Liver (tissue), 10 donors: ENCODE measurements at places on chromosomes 2 and 18. TPM values are rescaled to one million over a fixed set of nuclear protein-coding genes. Genes with fewer than 3 reads are reported as not detected.

Gene ORMDL1
- total RNA-seq, result 24.0 TPM

Gene IWS1
- total RNA-seq, result 28.9 TPM

Gene HIBCH
- total RNA-seq, result 36.3 TPM

Gene PRKAG3
- not detected for total RNA-seq

Gene CCDC88A
- total RNA-seq, result 31.0 TPM

- H3K4me3 ChIP-seq, result peak within 1 kb of the TSS; percentile 85
- peak within 1 kb of the TSS; percentile 92 for H3K27ac ChIP-seq
- peak; percentile 84 for DNase-seq
- H3K4me1 ChIP-seq, result peaks cover 8% of the 10 kb centered on the region
Observed at GRCh38 chr2:223944703-223945531, at the start of gene WDFY1. TSS of gene WDFY1 (minus strand) at chr2:223945335. CDS start at chr2:223945284, 51 bp downstream.

- no peaks in the 10 kb centered on the region for H3K36me3 ChIP-seq
- no peaks in the 10 kb centered on the region for H3K4me1 ChIP-seq
- no peak for DNase-seq
Observed at GRCh38 chr18:67995769-67996168, 479.2 kb upstream of the DSEL start.

DNA sequence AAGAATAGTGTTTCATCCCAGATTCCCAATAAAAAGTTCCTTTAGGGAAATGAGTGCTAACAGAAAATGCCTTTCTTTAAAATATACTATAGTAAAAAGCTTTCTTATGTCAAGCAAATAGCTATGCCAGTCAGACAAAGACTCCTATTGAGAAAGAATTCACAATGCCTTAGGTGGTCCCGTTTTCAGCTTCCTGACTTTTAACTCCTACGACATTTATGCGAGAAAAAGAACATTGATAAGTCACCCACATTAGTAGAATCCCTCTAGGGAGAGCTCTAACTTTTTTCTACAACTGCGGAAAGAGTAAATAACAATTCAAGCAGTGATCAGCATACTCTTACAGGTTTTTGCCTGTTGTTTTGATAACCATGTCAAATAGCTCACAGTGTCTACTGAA is 750.8 kb upstream of the ACVR2A start:
- no peaks in the 10 kb centered on the region for H3K36me3 ChIP-seq
- no peaks in the 10 kb centered on the region for H3K4me1 ChIP-seq
- no peaks in the 10 kb centered on the region for H3K27me3 ChIP-seq
- no peak overlapping the region for H3K4me3 ChIP-seq

DNA sequence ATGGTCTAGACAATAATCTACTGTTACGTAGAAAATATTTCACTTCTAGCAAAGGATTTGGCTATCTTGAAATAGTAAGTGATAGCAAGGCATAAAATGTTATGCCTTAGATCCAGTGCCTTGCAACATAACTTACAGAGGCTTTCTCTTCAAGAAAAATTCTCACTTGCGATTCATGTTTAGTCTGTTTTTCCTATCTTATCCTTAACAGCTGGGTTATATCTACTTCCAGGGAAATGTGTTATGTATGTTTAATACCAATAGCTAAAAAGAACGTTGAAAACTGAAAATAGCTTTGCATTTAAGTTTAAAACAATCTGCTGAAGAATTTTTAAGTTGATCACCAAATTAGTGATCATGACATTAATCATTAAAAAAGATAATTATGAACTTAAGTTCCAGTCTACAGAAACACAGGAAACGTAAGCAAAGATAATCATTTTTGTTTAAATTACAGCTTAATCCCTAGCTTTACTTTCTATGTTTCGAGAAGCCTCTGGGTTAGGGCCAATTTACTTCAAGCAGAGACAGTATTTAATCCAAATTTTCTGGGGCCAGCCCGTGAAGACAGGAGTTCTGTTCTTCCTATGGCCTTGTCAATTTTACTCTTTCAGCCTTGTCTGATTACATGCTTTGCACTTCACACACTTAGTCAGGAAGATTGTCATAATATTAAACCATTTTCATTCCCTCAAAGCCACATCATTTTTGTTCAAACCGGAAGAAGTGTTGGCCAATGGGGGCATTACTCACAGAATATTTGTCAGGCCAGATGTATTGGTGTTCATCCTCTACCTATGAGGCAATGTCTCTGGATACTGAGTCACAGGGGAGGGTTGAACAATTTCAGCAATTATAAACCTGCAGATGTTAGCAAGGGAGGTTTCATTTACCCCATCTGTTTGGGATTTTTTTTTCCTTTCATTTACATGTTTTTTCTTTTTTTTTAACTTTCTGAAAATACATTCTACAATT is 1132.9 kb upstream of the ZEB2 start:
- H3K27ac ChIP-seq, result no peak overlapping the region
- DNase-seq, result no peak
- no peaks in the 10 kb centered on the region for H3K4me1 ChIP-seq
- no peak overlapping the region for H3K4me3 ChIP-seq
- no peaks in the 10 kb centered on the region for H3K27me3 ChIP-seq

GRCh38 chr2:178764097-178764496 is 43.1 kb downstream of the TTN start:
- no peaks in the 10 kb centered on the region for H3K4me1 ChIP-seq
- H3K4me3 ChIP-seq, result no peak overlapping the region
- H3K36me3 ChIP-seq, result no peaks in the 10 kb centered on the region
- no peak overlapping the region for H3K27ac ChIP-seq

- H3K4me3 ChIP-seq, result no peak overlapping the region
- H3K36me3 ChIP-seq, result no peaks in the 10 kb centered on the region
- no peak overlapping the region for H3K27ac ChIP-seq
- no peaks in the 10 kb centered on the region for H3K4me1 ChIP-seq
- no peak for DNase-seq
Observed at GRCh38 chr2:165002638-165003037, 47.3 kb upstream of the SLC38A11 start.

GRCh38 chr2:142044197-142044596 is 86.6 kb downstream of the LRP1B start:
- no peak overlapping the region for H3K27ac ChIP-seq
- H3K4me1 ChIP-seq, result no peaks in the 10 kb centered on the region
- DNase-seq, result no peak

GRCh38 chr2:151946899-151947812 is 118.9 kb upstream of the ARL5A start:
- H3K27me3 ChIP-seq, result no peaks in the 10 kb centered on the region
- H3K36me3 ChIP-seq, result no peaks in the 10 kb centered on the region
- H3K4me3 ChIP-seq, result no peak overlapping the region
- H3K4me1 ChIP-seq, result no peaks in the 10 kb centered on the region
- H3K27ac ChIP-seq, result no peak overlapping the region
- DNase-seq, result no peak

- peaks cover 4% of the 10 kb centered on the region for H3K27me3 ChIP-seq
- H3K4me3 ChIP-seq, result no peak overlapping the region
- DNase-seq, result no peak
- no peaks in the 10 kb centered on the region for H3K36me3 ChIP-seq
Observed at GRCh38 chr2:2641541-2642410, 310.7 kb upstream of the MYT1L start.

DNA sequence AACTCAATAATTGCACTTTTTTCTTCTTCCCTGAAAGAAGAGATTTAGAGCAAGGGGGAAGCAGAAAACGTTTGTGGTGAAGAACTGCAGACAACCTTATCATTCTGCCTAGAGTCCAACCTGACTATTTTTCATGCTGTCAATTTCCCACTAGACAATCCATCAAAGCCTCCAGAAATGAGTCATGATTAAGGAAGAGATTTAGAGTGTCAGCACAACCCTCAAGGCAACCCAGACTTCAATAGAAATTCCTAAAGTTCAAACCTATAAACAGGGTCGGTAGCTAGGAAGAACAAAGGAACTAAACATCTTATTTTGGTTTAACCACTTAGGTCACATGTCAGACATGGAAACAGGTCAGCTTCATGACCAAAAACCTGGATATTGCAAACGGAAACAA is 86.9 kb downstream of the SLC25A12 start:
- no peaks in the 10 kb centered on the region for H3K36me3 ChIP-seq
- no peak overlapping the region for H3K27ac ChIP-seq
- DNase-seq, result no peak
- H3K4me3 ChIP-seq, result no peak overlapping the region
- no peaks in the 10 kb centered on the region for H3K27me3 ChIP-seq

DNA sequence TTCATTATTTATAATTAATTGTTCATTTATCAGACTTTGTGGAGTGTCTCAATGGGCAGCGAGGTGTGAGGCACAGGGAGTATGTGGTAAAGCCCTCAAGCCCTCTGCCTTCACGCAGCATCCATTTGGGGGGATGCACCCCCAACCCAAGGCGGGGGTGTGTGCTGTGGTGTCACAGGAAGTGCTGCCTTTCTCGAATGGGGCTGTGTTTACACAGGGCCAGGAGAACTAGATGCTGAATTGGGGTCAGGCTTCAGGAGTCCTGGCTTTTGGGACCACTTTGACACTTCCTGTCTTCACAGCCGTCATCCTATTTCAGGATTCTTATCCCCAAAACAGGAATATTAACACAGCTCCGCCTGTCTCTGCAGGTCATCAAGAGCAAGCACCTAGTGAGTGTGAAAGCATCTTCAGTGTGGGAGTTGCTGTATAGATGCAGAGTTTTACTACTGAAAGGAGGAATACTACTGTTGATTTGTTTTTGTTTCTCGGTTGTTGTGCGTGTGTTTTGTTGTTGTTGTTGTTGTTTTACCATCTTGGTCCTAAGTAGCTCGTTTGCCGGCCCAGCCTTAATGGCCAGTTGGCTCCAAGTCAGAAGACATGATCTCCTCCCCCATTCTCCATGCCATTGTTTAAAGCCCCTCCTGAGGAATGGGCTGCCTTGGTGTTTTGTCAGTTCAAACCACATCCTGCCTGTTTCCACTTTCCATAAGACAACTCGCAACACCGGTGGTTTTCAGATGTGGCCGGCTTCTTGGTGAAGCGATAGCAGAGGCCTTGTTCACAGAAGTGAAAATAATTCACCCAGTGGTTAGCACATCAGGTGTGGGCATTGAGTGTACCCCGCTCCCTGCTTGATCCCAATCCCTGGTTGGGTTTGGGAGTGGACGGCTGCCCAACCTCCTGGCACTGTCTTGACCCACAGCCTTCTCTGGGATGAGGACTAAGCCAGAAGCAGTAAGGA is 221.3 kb downstream of the BCL2 start:
- no peak for DNase-seq
- no peak overlapping the region for H3K27ac ChIP-seq
- H3K36me3 ChIP-seq, result no peaks in the 10 kb centered on the region
- no peaks in the 10 kb centered on the region for H3K27me3 ChIP-seq
- H3K4me1 ChIP-seq, result peaks cover 16% of the 10 kb centered on the region

DNA sequence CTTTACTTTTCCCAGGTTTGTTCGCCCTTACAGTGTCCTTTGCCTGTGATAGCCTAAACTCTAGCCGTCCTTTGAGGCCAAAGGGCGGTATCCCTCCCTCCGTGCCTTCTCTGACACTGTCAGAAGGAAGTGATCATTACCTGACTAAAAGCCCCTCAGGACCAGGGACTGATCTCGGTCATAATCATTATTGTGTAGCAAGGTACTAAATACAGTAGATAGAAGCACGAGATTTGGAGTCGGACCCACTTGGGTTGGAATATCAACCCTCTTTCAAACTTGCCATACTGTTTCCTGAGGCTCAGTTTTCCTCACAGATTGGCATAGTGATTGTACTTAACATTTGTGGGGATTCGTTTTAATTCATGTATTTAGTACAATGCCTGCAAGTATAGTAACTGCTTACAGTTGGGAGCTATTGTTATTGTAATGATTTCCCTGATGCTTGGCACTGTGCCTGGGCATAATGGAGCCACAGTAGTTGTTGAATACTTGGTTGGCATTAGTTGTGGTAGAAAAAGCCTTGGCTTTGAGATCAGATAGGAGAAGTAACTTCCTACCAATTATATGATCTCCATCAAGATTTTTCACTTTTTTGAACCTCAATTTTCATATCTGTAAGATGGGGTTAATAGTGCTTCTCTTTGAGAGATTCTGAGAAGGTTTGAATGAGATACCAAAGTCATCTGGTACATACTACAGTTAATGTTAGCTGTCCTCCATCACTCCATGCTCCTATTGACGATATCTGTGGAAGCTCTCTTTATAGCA is 836 bp downstream of the STK11IP start:
- no peaks in the 10 kb centered on the region for H3K36me3 ChIP-seq
- no peak for DNase-seq
- peak overlapping the region; percentile 94 for H3K4me3 ChIP-seq
- peak overlapping the region; percentile 75 for H3K27ac ChIP-seq
- no peaks in the 10 kb centered on the region for H3K4me1 ChIP-seq

DNA sequence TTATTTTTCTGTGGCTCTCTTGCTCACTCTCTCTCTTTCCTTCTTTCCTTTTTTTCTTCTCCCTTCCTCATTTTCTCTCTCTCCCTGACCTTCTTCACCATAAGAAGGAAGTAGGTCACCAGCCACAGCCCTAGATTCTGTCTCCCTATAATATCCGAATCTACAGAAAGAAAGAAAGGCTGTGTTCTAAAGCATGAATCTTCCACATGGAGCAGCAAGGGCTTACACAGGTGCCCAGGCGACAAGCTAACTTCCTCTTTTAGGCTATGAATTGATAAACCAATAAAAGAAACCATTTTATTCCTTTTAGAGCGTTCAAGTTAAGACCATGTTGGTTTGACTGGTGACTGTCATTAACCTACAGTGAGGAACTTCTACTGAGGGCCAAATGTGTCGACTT is 49.3 kb downstream of the CACNB4 start:
- DNase-seq, result no peak
- no peaks in the 10 kb centered on the region for H3K4me1 ChIP-seq
- no peaks in the 10 kb centered on the region for H3K36me3 ChIP-seq
- no peak overlapping the region for H3K4me3 ChIP-seq

- H3K36me3 ChIP-seq, result no peaks in the 10 kb centered on the region
- H3K4me3 ChIP-seq, result no peak overlapping the region
- no peak overlapping the region for H3K27ac ChIP-seq
- H3K27me3 ChIP-seq, result no peaks in the 10 kb centered on the region
Observed at GRCh38 chr2:84939426-84940087, 31.4 kb upstream of the KCMF1 start.

- no peak overlapping the region for H3K27ac ChIP-seq
- no peaks in the 10 kb centered on the region for H3K36me3 ChIP-seq
- H3K4me1 ChIP-seq, result peaks cover 1% of the 10 kb centered on the region
- H3K27me3 ChIP-seq, result peaks cover 2% of the 10 kb centered on the region
- no peak for DNase-seq
- H3K4me3 ChIP-seq, result no peak overlapping the region
Observed at GRCh38 chr2:40360652-40361051, 91.2 kb downstream of the SLC8A1 start.

DNA sequence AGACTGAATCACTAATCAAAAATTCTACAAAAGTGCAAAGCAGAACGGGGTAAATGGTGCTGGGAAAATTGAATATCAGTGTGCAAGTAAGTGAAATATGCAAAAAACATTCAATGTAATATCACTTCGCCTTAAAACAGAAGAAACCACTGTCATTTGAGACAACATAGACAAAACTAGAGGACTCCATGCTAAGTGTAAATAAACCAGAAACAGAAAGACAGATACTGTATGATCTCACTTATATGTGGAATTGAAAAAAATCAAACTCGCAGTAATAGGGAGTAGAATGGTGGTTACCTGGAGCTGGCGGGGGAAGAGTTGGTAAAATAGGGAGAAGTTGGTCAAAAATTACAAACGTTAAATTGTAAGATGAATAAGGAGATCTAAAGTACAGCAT is 1420.0 kb upstream of the CDH2 start:
- H3K27me3 ChIP-seq, result no peaks in the 10 kb centered on the region
- no peaks in the 10 kb centered on the region for H3K36me3 ChIP-seq
